ENCODE measurements at places on chromosomes 6 and 20.

DNA sequence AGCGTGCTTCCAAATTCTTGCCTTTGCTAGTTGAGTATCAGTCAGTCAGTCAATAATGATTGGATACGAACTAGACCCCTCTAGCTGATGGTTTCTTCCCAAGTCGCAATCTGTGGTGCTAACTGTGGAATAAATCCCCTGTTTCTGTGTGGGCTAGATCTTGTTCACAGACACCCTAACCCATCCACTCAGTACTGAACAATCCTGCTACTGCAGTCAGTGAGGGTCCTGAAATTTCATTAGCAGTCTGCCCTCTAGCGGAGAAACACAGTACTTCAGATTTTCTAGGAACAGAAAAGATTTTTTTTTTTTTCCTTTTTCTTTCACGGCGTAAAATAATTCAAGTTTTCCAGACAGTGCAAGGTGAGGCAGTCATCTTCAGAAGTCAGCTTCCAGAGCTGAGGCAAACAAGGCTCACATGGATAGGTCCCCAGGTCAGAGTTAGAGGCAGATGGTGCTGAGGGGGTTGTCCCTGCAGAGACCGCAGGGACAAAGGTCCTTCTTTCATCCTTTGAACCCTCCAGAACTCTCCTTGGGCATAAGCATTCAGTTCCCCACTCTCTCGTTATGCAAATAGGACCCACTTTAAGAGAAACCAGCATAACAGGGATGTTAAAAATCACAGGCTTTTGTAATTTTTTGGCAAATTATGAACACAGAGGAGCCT lies 119.6 kb downstream of the SCML4 start:
- no peak for DNase-seq

DNA sequence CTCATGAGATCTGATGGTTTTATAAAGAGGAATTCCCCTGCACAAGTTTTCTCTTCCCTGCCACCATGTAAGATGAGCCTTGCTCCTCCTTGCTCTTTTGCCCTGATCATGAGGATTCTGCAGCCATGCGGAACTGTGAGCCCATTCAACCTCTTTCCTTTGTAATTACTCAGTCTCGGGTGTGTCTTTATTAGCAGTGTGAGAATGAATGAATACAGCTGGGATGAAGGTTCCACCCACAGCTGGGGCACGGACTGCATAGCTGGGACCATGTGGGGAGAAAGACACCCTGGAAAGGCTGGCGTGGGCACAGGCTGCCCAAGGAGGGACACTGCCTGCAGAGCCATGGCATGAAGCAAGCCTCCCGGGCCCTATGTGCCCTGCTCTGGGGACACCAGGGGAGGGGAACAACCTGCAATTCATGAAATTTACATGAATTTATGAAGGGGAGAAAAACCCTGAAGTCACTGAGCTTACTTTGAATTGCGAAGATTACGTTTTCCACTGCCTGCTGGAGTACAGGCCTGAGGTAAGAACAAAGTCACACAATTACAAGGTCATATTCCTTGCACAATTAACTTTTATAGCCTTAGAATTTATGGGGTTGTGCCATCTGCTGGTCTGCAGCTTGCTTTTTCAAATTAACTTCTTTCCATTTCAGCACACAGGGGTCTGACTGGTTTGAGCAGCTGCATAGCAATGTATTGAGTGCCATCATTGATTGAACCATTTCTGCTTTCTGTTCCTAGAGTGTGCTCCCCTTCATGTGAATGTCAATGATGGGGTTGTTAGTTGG lies 46.2 kb downstream of the SLC22A1 start:
- DNase-seq = no peak

GRCh38 chr6:97726378-97726777 lies 443.4 kb upstream of the MMS22L start:
- no peak for DNase-seq

DNA sequence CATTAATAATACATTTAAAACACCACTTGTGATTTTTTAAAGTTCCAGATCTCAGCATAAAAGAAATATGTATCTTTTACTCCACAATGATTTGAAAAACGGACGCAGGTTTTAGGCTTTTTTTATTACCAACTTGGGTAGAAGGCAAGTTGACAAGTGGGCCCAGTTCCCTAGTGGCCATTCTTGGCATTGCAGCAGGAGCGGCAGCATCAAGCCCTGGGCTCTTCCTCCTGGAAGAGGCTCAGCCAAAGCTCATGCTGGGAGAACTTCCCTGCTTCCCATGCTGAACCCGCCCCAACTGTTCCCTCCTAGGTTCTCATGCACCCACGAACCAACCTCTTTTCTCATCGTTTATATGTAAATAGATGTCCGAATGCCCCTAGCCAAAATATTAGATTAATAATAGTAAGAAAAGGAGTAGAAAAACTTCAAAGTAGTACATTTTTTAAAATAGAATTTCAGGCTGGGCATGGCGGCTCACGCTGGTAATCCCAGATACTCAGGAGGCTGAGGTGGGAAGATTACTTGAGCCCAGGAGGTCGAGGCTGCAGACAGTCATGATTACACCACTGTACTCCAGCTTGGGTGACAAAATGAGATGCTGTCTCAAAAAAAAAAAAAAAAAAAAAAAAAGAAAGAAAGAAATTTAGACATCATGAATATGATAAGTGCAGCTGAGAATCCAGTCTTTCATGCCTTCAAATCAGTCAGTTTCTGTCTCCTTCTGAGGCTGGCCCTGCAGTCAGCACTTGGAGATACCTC lies 18.2 kb upstream of the MYB start:
- peak; percentile 37 for DNase-seq

DNA sequence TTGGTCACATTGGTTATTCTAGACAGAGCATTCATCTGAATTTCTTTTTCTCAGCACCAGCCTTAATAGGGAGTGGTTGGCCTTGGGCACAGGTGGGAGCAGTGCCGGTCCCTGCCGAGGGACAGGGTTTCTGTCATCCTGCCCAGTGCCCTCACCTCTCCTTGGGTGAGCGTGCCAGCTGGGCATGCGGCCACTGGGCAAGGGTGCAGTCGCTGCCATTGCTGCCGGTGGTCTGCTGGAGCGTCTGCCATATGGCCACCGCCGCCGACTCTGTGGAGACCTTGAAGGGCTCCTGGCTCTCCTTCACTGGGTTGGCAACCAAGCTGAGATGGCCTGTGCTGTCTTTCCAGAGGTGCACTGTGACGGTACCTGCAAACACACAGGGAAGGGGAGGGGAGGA lies 16.4 kb upstream of the UQCC2 start:
- DNase-seq = no peak

Measured in stimulated activated CD4-positive, alpha-beta T cell treated with anti-CD3 and anti-CD28 coated beads, Interleukin-4, amount 100 ng/mL, for 48 hours (primary cell).